Fibroblast of skin of right quadriceps (primary cell): ENCODE measurements at places on chromosomes 3 and 15.

DNA sequence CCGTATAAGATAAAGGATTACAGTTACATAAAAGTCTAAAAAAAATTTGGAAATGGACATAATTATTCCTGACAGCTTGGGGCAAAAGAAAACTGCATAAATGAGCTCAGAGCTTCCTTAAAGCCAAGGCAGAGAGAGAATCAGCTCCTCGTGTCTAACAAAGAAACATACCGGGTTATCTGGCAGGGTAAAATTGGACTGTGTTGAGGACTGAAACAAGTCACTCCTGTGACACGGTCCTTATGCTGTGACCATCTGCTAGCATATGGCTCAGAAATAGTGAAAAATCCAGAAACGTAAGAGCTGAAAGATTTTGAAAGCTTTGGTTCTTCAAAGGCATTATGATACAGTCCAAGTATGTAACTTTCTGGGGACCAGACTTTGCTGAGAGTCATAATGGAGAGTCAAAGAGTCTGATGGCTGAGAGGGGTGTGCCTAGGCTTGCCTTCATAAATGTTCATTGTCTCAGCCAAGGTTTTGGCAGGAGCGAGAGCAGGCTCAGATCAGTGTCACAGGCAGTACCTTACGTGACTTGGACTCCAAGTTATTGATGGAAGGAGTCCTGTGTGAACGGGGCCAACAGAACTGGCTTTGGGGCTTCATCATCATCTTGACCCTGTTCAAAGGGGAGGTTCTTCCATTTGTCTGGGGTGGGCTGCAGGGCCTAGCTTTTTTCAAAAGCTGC lies 12.5 kb downstream of the MAP6D1 start:
- no peak for DNase-seq

- DNase-seq, result peak; percentile 64
These were observed 27.8 kb upstream of the AZI2 start for GRCh38 chr3:28376424-28376823.

- no peak for DNase-seq
These were observed 1018.6 kb downstream of the TUSC7 start for GRCh38 chr3:117728226-117728625.

- peak; percentile 10 for DNase-seq
These were observed 8.2 kb downstream of the TRNT1 start for GRCh38 chr3:3134750-3135448.

- no peak for DNase-seq
These were observed 97.5 kb downstream of the CHDH start for GRCh38 chr3:53748512-53749271.

- no peak for DNase-seq
These were observed 54.5 kb upstream of the OCA2 start for GRCh38 chr15:28153492-28154119.

- peak; percentile 51 for DNase-seq
These were observed 33.9 kb downstream of the GRK7 start for GRCh38 chr3:141796889-141797781.

DNA sequence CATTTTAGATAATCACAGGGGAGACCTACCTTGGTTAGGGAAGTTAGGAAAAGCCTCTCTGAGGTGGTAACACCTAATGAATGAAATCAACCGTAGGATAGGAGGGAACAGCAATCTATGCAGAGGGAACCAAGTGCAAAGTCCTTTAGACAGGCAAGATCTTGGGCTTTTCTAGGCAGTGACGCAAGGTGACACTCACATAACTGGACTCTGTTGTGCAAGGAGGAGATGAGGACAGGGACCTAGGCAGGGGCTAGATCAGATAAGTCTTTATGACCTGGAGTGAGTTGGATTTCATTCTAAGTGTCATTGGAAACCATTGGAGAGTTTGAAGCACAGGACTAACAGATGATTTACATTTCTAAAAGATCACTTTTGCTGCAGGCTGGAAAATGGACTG lies 4.6 kb upstream of the LMOD3 start:
- DNase-seq, result no peak

- DNase-seq, result no peak
These were observed 324.0 kb upstream of the SLCO3A1 start for GRCh38 chr15:91529534-91529933.

DNA sequence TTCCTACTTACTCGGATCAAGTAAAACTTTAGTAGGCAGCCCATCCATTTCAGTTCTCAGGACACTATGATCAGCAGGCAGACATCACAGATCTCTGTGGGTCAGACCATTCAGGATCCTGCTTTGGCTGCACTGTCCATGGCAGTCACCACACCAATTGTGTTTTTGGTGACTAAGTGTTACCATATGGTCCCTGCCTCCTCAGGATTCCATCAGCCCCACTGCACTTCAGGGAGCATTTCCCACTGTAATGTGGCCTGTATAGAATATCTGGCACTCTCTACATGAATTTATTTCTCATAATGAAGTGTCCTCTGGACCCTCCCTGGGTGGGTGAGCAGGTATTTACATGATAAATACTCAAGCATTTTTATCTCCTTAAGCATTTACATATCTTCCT lies 41.3 kb downstream of the ZNF445 start:
- no peak for DNase-seq

- DNase-seq, result peak; percentile 34
These were observed 206.9 kb upstream of the BHLHE40 start for GRCh38 chr3:4772171-4772804.

DNA sequence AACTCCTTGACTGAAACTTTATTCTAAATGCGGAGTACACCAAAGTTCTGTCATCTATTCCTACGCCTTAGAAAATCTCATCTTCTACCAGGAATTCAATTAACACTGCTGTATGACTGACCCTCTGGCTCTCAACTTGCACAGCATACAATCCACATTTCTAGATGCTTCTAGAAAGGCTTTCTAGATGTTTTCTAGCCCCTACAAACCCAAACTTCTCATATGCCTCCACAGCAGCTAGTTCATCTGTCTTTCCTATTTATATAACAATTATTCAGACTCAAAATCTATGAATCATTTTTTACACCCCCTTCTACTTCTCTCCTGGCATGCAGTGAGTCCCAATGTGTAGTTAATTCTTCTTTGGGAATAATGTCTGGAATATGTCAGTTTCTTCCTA lies 13.2 kb downstream of the INO80 start:
- peak; percentile 3 for DNase-seq

DNA sequence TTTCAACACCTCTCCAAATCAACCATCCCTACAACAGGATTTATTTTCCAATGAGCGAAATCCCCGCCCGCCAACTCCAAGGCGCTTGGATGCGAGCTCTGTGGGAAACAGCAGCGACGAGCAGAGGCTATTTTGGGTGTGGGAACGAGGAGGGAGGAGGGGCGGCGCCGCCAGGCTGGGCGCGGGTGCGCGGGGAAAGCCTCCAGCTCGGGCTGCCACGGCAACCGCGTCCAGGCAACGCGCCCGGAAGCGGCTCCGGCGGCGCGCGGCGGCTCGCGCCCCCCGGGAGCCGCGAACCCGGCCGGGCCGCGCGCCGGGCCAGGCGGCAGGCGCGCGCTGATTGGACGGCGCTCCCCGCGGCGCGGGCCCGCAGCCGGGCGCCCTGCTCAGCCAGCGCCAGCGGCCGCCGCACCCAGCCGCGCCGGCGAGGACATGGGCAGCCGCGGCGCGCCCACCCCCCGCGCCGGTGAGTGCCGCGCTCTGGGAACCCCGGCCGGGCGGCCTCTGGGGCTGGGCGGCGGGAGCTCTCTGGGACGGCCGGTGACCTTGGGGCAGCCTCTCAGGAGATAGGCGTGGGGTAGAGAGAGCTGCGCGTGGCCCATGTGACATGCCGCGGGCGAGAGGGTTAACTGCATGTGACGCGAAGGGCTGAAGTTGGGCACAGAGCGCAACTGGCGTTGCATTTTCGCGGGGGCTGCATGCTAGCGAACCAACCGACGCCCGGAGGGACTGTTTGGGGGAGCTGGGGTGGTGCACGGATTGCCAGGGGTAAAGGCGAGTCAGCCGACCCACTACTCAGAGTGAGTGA lies at the start of gene FAM81A:
FAM81A (plus strand) TSS at position 370 of the 808 bp plus-strand sequence. CDS start 20,441 bp downstream, outside the sequence.
- peak; percentile 70 for DNase-seq

DNA sequence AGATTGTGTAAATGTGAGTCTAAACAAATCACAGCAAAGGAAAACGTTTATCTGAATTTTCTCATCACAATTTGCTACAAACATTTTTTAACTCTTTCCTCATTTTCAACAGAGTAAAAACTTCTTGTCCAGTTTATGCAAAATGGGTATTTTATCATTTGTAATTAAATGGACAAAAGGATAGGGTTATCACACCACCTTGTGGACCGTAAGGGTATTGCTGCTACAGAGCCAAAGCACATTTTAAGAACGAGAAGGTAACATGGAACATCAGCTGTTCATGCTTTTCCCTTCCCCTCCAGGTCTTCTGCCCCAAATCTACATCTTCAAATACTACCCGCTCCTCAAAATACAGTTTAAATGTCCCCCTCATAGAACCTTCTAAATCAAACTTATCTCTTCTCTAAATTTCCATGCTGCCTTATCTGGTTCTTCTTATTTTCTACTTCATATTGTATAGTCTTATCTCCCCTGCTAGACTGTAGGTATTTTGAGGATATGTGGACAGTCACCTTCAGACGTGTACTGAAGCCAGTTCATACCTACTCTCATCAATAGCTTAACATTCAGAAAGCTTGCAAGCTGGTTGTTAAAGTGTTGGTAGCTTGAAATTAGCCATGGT lies 12.8 kb upstream of the SETMAR start:
- DNase-seq, result peak; percentile 18
